Fibroblast of pulmonary artery (primary cell): ENCODE measurements at places on chromosomes 12 and 14.

DNA sequence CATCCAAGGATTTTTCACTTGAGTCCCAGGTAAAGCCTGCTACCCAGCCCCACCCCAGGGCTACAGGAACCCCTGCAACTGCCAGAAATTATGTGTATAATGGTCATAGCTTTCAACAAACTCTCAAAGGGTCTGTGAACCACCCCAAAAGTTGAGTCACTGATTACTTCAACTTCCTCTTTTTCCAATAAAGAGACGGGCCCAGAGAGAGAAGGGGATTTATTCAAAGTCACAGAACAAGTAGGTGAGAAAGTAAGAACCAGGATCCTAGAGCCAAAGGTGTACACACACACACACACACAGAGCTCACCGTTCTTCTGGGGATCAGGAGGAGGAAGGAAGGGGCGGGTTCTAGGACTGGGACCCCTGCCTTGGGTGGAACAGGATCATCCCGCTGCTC, 4.8 kb upstream of the ITPK1 start:
- no peak for DNase-seq

DNA sequence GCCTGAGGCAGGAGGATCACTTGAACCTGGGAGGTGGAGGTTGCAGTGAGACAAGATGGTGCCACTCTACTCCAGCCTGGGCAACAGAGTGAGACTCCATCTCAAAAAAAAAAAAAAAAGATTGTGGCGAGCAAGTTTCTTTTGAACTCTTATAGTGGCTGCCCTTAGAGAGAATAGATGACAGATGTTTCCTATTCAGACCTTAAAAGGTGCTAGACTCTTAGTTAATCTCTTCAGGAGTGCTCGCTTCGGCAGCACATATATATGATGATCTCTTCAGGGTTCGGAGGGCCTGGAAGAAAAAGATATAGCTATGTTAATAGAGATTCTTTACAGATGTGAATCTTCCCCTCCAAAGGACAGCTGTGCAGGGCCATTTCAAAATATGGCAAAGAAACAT, 73.1 kb upstream of the AMN1 start:
- no peak for DNase-seq

GRCh38 chr12:9922429-9922828, 9.7 kb downstream of the CLEC2A start:
- no peak for DNase-seq

DNA sequence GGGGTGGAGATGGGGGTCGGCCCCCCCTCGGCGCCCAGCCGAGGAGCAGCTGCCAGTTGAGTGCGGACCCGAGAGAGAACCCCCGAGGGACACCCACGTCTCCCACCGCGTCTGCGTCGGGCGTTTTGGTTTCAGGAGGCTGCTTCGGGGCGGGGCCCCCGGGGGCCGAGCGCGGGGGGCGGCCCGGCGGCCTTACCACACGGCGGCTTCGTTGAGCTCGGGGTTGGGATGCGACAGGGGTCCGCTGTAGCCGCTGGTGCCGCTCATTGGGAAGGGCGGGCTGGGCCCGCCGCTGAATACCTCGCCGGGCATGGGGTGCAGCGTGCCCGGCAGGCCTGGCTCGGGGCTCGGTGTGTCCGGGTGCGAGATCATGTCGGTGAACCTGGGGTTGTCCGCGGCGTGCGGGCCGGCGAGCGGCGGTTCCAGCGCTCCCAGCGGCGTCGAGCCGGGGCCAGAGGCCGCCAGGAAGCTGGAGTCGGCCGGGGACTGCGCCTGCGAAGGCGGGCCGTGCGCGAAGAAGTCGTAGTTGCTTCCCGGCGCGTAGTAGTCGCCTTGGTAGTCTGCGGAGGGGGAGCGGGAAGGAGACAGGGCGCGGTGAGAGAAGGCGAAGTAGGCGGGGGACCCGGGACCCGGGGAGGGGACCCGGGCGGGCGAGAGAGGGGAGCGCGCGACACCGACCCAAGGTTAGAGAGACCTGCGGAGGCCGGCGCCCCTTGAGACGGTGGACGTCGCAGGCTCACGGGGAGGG, 8.5 kb downstream of the LHX5 start:
- no peak for DNase-seq

- DNase-seq, result no peak
Observed at GRCh38 chr12:94267537-94267872, 119.1 kb downstream of the PLXNC1 start.

- no peak for DNase-seq
Observed at GRCh38 chr12:24915501-24915900, 33.4 kb downstream of the BCAT1 start.

- DNase-seq, result no peak
Observed at GRCh38 chr12:121535150-121536053, 45.4 kb downstream of the KDM2B start.

DNA sequence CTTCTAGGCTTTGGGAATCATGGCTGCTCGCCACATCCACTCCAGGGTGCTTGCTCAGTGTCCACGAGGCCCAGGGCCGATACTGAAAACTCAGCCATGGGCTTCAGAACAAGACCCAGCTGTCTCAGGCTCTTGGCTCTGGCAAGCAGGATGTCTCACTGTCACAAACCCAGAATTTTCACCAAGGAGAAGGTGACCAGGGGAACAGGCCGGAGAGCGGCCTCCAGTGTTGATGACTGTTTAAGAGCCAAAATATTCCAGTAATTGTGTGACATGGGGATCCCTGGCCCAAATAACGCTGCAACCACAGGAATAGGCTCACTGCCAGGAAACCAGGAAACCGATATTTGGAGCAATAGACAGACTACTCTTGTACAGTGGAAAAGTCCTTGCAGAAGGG, 9.8 kb upstream of the SERPINA5 start:
- peak; percentile 48 for DNase-seq

DNA sequence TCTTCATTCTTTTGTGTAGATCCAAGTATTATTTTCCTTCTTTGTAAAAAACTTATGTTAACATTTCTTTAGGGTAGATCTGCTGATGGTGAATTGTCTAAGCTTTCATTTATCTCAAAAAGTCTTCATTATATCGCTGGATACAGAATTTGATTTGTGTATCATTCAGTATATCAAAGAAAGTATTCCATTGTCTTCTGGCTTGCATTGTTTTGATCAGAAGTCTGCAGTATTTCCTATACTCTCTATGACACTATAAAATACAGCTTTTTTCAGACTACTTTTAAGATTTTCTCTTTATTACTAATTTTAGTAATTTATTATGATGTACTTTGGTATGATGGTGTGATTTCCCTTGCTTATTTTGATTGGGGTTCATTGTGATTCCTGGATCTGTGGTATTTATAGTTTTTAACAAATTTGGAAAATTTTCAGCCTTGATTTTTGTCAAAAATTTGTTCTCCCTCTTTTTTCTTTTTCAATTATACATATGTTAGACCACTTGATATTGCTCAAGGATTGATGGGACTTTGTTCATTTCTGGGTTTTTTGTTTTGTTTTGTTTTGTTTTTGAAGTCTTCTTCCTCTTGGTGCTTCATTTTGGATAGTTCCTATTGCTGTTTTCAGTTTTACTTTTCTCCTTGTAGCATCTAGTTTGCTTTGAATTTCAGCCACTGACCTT, 176.5 kb downstream of the ZFP36L1 start:
- DNase-seq, result peak; percentile 57

- peak; percentile 3 for DNase-seq
Observed at GRCh38 chr12:128259556-128260070, 7.4 kb upstream of the TMEM132C start.

DNA sequence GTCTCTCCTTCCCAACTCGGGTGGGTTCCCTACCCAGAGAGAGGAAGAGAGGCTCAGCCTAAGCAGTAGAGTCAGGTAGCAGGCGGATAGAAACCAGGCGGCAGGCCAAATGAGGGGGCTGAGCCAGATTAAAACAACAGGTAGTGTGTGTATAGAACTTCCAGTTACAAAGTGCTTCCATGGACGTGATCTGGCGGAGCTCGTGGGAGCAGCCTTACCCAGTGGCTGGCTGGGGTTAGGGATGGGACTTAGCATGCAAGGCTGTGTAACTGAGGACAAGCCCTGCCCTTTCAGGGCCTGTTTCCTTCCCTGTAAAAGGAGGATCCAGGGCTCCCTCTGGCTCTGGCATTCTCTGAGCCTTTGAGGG, 8.3 kb downstream of the KRT80 start:
- DNase-seq, result no peak

DNA sequence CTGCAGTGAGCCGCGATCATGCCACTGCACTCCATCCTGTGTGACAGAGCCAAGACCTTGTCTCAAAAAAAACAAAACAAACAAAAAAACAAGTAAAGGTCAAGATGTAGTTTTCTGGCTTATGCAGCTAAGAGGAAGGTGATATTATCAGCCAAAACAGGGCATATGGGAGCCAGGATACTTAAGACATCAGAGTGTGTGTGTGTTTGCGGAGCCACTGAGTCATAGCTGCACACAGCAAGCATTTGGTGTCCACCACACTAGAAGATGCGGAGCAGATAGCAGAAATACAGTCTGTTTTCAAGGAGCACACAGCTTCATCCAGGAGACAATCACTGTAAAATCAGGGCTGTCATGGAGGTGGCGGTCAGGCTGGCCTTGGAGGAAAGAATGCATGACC, 72.6 kb upstream of the REP15 start:
- no peak for DNase-seq

GRCh38 chr14:105917933-105918436, 391.6 kb downstream of the TMEM121 start:
- DNase-seq, result no peak

GRCh38 chr12:44673811-44674210, 202.3 kb downstream of the NELL2 start:
- no peak for DNase-seq

GRCh38 chr14:33165144-33165925, 226.7 kb downstream of the NPAS3 start:
- peak; percentile 4 for DNase-seq

- peak; percentile 18 for DNase-seq
Observed at GRCh38 chr12:39327510-39327909, 115.4 kb downstream of the KIF21A start.

DNA sequence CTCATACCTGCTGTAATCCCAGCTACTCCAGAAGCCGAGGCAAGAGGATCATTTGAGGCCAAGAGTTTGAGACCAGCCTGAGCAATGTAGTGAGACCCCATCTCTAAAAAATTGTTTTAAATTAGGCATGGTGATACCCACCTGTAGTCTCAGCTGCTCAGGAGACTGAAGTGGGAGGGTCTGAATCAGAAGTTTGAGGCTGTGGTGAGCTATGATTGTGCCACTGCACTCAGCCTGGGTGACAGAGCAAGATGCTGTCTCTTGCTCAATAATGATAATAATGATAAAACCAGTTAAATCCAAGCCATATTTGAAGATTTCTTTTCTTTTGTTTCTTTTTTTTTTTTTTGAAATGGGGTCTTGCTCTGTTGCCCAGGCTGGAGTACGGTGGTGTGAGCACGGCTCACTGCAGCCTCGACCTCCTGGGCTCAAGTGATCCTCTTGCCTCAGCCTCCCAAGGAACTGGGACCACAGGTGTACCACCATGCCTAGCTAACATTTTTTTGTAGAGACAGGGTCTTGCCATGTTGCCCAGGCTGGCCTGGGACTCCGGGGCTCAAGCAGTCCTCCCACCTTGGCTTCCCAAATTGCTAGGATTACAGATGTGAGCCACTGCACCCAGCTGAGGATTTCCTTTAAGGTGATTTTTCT, 12.8 kb downstream of the PSMA6 start:
- no peak for DNase-seq

GRCh38 chr12:30696486-30696885, 817 bp upstream of the IPO8 start:
- no peak for DNase-seq

DNA sequence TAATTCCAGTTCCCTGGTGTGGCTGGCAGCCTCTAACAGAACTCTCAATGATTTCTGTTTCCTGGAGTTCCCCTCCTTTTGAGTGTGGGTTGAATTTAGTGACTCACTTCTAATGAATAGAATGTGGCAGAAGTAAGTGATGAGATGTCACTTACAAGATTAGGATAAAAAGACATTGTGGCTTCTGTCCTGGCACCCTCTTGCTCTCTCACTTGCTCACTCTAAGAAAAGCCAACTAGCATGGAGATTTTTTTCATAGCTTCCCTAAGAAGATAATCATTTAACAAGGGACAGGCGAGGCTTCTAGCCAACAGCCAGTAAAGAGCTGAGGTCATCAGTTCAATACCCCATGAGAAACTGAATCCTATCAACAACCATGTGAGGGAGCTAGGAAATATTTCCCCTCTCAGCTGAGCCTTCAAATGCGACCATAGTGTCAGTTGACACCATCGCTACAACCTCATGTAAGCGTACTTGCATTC, 156.7 kb downstream of the TMTC3 start:
- peak; percentile 70 for DNase-seq

DNA sequence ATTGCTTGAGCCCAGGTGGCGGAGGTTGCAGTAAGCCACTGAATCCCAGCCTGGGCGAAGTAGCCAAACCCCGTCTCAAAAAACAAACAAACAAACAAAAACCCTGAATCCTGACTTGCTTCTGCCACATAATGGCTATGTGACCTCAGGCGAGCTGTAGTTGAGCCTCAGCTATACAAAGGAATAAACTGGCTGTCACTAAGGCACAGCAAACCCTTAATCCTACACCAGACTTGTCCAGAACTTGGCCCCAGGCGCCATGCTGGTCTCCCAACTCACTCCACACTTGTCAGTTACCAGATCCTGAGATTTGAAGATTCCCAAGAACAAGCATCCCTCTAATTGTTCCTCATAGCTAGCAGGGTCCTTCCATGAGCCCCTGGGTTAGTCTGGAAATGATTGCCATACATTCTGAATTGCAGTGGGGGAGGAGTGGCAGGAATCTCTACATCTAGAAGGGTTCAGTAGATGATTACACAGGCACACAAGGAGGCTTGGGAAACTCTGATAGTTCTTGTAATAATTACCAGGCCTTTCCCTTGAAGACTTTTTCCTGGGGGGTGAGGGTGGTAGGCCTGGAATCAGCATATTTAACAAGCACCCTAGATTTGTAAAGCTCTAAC, 9.9 kb downstream of the MAP3K12 start:
- DNase-seq, result no peak

DNA sequence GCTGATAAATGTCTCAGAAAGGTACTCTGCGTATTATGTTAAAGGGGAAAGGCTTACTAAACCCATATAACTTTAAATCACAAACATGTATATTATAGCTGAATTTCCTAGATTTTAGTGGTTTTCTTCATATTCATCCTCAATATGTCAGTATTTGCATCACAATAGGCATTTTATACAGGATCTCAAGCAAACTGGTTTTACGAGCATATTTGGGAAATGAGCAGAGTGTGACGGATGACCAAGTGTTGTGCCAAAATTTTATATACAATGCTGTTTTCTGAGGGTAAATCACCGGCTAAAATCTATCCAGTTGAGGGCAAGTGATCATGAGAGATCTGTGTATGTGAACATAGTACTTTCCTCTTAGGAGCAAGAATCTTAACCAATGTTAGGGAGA, 8.4 kb downstream of the CPM start:
- no peak for DNase-seq

GRCh38 chr14:96676166-96676565, 121.0 kb upstream of the VRK1 start:
- DNase-seq, result peak; percentile 8
